Pons (tissue), 1 donor: ENCODE measurements at places on chromosomes 12 and 14.

DNA sequence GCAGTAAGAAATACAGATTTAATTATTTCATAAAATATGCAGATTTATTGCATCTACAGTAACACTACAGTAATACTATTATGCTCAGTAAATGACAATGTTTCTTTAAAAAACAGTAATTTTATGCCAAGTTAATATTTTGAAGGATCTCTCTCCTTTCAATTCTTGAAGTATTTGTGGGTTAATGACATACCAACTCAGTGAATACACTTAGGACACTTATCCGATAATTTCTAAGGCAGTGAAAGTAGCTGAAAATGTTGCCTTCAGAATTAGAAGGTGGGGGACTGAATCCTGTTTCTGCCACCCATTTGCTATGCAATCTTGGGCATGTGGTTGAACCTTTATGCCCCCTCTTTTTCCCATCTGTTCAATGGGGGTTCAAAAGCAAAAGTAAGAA lies 24.8 kb upstream of the IFNG-AS1 start:
- no peak for DNase-seq

DNA sequence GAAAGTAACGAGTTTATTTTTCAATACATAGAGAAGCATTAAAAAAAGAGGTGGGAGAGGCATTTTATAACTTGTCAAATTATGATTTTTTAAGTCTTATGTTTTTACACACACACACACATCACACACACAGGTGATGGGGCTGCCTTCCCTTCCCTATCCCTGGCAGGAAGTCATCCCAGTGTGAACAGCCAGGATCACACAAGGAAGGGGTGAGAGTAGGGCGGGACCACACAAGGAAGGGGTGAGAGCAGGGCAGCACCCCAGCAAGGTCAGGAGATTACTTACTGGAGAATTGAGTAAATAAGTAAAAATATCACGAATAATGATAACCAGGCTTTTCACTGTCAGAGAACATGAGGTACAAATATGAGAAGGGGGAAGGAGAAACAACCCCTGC lies 372.6 kb downstream of the SEC23A start:
- DNase-seq, result no peak

GRCh38 chr12:76025601-76026575 lies 5.7 kb downstream of the PHLDA1 start:
- no peak for DNase-seq

GRCh38 chr12:6334940-6335450 lies 6.9 kb downstream of the TNFRSF1A start:
- no peak for DNase-seq

- no peak for DNase-seq
Measured at GRCh38 chr12:128163086-128163485, 103.9 kb upstream of the TMEM132C start.

DNA sequence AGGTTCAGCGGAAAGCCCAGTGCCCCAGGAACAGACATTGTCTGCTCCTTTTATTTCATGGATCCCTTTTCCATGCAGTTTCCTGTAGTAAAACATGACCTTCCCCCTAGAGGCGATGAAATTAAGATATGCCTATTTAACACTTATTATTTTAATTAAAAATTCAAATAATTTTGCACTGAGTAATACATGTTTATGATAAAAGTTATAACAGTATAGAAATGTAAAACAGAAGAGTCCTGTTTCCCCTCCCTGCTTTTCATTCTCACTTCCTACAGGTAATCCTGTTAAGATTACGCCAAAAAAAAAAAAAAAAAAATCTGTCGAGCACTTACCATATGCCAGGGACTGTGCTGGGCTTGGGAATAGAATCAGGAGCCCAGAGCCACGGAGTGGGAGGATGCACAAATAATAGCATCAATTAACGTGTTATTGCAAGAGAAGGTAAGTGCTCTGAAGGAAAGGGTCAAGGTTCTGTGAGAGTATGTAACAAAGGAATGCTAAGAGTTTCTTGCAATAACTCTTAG lies 830 bp upstream of the LPCAT3 start:
- DNase-seq, result no peak

DNA sequence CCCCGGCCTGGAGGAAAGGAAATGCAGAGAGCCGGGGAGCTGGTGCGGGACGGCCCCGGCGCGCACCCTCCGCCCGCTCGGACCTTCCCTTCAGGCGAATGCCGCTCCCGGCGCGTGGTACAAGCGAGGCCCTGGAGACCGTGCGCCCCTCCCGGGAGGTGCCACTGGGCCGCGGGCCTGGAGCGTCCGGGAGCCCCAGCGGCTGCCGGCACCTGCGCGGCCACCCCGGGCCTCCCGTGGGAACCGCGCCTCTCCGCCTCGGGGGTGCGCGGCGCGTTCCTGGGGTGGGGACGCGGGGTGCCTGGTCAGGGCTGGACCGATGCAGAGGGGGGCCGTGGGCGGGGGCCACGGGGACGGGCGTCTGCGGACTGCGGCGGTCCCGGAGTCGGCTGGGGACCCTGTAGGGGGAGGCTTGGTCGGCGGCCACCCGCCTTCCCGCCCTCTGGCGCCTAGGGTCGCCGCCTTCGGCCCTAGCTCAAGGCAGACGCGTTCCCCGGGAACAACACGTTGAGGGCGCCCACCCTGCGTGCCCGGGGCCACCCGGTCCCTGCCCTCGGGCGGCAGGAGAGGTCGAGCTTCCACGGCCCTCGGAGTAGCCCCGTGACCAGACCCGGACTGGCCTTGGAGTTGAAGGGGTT lies 599 bp downstream of the PAPLN start:
- no peak for DNase-seq
